NCI-H460 (cell line): ENCODE measurements at places on chromosomes 1 and 21.

GRCh38 chr1:174652569-174653280 is 205.0 kb downstream of the GPR52 start:
- no peak for DNase-seq

- DNase-seq, result no peak
Measured at GRCh38 chr1:15347182-15347581, 62.5 kb upstream of the EFHD2 start.

- DNase-seq, result no peak
Measured at GRCh38 chr1:95752515-95753381, 518.7 kb downstream of the RWDD3 start.

- DNase-seq, result no peak
Measured at GRCh38 chr1:186633116-186633515, 47.1 kb downstream of the PTGS2 start.

- DNase-seq, result no peak
Measured at GRCh38 chr1:77476475-77476874, 194.7 kb downstream of the AK5 start.

- no peak for DNase-seq
Measured at GRCh38 chr1:48870596-48870995, 93.9 kb upstream of the BEND5 start.

DNA sequence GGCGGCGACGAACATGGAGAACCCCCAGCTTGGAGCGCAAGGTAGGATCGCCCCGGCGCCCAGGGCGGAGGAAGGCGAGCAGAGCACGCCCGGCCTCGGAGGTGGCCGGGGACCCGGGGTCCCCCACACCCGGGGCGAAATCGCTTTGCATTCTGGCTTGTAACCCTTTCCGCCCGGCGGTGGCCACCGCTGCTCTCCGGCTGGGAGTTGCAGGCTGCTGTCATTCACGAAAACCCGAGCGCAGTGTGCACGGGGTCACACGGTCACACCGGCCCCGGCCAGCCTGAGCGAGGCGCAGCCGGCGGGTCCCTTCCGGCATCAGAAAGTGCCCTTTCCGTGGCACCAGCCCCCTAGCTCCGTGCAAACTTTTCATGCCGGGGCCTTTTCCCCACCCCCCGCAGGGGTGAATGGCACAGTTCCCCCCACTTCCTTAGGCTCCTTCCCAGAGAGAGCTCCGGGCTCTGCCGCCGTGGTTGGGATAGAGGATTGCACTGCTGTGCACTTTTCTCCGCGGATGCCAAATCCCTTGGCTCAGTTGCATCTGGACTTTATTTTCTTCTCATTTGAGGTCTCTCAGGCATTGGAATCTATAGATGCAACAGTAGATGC is 802 bp downstream of the KAZN start:
- no peak for DNase-seq

GRCh38 chr1:203596673-203597210 is 29.9 kb upstream of the ATP2B4 start:
- DNase-seq, result no peak

GRCh38 chr1:78355656-78356055 is 135.1 kb upstream of the PTGFR start:
- DNase-seq, result no peak

GRCh38 chr1:7299994-7300393 is 471.1 kb upstream of the VAMP3 start:
- DNase-seq, result no peak

- no peak for DNase-seq
Measured at GRCh38 chr1:175040324-175040879, 17.2 kb upstream of the MRPS14 start.

DNA sequence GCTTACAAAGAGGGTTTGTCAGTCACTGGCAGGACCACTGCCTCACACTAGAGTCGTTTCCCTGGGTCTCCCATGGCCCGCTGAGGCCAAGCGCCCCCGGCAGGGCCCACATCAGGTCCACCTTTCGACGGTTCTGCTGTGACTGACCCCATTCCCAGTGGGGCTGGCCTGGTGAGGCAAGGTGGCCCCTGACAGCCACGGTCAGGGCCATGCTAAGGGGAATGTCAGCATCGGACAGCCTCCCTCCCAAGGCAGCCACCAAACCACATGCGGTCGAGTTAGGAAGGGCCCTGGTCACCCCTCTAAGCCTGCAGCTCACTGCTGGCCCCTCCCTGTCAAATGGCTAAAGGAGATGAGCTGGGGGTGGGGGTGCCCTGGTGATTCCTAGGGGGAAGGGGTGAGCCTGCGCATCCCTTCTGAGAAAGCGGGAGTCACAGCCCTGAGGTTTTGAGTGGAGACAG is 2.9 kb upstream of the KIF17 start:
- DNase-seq, result no peak

GRCh38 chr1:221514806-221515205 is 227.1 kb downstream of the DUSP10 start:
- DNase-seq, result no peak

DNA sequence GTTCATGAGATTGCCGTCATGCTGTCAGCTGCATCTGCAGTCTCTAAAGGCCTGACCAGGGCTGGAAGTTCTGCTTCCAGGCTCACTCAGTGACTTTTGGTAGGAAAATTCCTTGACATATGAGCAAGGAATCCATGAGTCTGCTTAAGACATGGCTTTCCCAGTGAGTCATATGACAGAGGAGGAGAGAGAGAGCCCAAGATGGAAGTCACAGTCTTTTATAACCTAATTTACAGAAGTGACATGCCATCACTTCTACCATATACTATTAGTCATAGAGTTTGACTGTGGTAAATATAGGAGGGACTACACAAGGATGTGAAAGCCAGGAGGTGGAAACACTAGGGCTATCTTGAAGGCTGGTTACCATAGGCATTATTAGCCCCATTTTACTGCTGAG is 115.2 kb downstream of the ROR1 start:
- DNase-seq, result no peak

DNA sequence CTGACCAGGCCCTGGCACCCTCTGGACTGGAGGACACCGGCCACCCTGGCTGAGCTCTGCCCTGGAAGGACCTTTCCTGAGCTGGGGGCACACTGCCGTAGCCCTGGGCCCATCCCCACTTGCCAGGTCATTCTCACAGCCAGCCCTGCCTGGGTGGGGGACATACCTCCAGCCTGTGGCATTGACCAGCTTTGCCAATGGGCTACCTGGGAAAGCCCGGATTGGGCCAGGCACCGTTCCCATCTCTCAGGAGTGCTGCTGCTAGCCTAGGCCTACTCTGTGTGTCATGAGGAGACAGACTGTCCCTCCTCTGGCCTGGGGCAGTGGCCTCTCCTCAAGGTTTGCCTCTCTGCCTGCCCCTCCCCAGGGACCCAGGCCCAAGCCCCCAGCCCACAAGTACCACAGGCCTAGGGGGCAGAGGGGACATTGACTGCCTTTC is 40.0 kb downstream of the COQ8A start:
- DNase-seq, result no peak

DNA sequence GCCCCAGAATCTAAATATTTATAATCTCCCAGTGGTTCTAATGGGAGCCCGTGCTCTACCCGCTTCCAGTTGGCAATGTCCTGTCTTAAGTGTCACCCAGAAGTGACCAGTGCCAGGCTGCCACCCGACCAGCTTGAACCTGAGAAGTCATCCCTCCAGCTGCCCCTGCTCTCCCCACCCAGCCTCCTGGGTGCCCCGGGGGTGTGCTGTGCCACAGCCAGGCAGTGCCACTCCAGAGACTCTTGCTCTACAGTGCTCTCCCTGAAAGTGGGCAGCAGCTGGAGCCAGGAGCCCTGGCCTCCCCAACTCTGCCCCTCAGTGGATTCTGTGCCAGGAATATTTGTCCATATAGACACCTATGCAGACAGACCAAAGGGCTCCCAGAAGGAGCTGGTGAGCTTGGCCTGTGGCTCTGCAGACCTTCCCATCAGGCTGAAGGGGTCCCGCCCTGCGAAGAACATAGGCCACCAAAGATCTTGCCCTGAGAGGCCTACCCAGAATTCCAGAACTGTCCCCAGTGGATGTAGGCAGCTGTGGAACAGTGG is 9.0 kb upstream of the EPS8L3 start:
- no peak for DNase-seq

GRCh38 chr1:226870026-226870400 is 403 bp upstream of the PSEN2 start:
- DNase-seq, result no peak

DNA sequence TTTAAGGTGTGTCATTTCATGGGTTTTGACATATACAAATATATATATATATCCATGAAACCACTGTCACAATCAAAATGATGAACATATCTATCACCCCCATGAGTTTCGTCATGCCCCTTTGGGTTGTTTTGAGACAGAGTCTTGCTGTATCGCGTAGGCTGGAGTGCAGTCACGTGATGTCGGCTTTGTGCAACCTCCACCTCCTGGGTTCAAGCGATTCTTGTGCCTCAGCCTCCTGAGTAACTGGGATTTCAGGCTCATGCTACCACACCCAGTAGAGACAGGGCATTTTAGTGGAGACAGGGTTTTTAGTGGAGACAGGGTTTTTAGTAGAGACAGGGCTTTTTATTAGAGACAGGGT is 8.0 kb downstream of the HJV start:
- DNase-seq, result no peak

- no peak for DNase-seq
Measured at GRCh38 chr21:25818551-25818950, 83.8 kb downstream of the GABPA start.

DNA sequence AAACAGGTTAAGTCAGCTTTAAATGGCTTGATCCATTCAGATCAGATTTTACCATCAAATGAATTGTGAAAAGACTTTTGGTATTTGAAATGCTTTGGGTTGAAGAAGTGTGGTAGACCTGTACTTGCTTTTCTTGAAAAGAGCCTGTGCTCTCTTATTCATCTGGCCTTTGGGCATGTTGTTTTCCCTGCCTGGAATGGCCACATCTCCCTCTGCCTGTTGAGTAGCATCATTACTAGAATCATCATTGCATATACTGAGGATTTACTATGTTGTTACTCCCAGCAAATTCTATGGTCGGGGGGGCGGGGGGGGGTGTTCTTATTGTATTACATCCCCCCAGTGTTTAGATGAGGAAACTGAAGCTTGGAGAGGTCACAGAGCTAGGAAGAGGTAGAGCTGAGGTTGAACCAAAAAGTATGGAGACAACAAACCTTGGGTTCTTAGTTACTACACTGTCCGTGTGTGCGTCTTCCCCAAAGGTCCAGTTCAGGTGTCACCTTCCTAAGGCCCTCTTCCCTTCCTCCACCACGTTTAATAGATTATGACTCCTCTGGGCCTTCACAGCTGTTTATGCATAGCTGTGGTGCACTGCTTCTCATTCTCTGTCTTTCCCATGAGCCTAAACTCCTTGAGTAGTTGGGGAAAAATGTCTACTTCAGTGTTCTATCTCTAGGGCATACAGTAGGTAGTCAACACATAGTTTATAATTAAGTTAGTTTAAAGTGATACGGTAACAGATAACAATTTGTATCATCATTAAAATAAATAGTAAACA is 246.4 kb upstream of the HOOK1 start:
- no peak for DNase-seq

DNA sequence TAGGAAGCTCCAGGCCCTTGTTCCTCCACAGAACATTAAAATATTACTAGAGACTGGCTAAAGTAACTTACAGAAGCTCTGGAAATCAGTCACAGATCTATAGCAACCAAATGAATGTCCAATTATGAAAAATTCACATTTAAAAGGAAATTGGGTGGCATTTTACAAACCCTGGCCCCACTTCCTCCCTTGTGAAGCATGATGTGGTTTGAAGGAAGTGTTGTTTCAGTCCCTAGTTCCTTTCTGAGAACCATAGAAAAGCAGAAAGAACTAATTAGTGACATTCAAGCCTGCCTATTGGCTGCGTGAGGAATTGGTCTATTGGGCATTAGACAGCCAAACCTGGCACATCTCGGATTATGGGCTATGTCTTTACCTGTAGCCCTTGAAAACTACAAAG is 649.7 kb upstream of the NEGR1 start:
- no peak for DNase-seq

GRCh38 chr21:20023193-20023592 is 975.0 kb upstream of the NCAM2 start:
- DNase-seq, result no peak

- DNase-seq, result no peak
Measured at GRCh38 chr1:169138866-169139670, 32.6 kb downstream of the ATP1B1 start.
